NCI-H510A treated with DMSO at 0.1 percent for 48 hours (cell line): ENCODE measurements at places on chromosomes 1 and 21.
A peak's percentile ranks its signal among the peaks of the same experiment; 100 is the strongest.

GRCh38 chr1:8090241-8090702 is 64.2 kb upstream of the ERRFI1 start:
- DNase-seq, result no peak

DNA sequence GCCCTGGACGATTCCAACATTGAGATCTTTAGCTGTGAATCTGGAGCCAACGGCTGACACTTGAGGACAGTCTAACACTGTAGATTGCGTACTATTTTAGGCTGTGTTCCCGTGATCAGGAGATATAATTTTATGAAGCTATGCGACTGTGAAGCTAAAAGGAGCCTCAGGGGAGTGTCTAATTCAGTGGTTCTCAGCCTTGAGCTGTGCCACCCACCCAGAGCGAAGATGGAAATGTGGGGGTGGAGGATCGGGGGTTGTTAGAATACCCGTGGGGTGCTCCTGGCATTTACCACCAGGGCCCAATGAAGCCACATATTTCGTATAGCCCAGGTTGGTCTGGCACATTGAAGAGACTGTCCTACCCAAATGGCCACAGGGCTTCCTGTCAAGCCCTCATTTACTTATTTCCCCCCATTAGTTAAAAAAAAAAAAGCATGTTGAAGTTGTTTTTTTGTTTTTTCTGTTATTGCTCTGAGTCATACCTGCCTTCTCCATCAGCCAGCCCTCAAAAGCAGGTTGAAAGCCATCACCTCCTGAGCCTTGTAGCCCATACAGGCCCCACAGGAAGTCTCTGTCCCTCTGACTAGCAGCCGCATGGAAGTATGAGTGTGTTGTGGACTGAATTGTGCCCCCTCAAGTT is 141.7 kb downstream of the GALNT2 start:
- no peak for DNase-seq

- DNase-seq, result no peak
These were observed 22.4 kb upstream of the ZBTB18 start for GRCh38 chr1:244028701-244029100.

DNA sequence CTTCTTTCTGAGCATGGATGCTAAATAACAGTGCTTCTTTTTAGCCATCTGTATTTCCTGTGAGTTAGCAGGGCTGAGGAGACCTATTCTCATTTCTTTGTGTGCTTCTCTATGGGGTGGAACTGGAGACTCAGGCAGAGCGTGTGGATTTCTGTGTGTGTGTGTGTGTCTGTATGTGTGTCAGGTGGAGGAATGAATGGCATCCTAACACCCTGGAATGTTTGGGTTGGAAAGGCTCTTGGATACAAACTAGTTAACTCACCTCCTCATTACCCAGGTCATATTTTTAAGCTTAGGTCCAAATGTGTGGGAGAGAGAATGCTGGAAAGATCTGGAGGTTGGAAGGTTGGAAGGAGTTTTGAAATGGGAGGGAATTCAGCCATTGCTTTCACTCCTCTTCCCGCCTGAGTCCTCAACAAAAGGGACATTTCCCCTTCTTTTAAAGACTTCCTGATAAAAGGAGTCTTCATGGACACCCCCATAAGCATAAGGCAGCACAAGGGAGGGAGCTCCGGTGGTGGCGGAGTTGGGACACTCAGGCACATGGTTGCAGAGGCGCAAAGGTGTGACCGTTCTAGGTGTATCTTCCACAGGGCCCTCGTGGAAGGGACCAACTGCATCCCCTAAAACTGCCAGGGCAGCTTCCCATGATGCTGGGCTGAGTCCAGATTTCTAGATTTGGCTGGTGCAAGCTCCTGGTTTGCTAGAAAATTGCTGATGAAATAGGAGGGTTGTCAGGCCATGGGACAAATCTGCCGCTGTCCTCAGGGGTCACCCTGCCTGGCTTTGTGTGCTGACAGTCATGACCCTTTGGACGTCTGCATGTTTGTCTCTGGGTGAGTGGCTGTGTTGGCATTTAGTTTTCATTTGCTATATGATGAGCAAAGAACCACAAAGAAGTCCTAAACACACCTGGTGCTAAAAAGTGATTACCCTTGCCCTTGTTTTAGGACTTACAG is 37.6 kb downstream of the MTARC1 start:
- no peak for DNase-seq

DNA sequence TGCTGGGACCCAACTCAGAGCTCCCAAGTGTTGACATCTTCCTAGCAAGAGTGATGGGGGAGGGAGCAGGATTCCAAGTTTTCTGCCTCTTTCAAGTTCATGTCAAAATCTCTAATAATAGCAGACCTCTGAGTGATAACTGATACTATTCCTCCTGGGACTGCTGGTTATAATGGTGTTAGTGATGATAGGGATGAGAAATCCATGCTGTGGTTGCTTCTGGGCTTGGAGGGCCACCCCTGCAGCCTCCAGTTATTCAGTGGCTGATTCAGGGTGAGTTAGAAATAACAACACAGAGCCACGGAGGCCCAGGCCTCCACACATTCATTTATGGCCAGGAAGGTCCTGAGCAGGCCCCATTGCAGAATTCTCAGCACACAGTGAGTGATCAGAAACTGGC is 40.6 kb upstream of the ARTN start:
- DNase-seq, result no peak

GRCh38 chr1:204569478-204569877 is 53.3 kb downstream of the MDM4 start:
- DNase-seq, result no peak

GRCh38 chr1:174274452-174274851 is 115.1 kb downstream of the RABGAP1L start:
- DNase-seq, result no peak

- DNase-seq, result no peak
These were observed 41.6 kb upstream of the PPIAL4F start for GRCh38 chr1:144551107-144551542.

- no peak for DNase-seq
These were observed 1.8 kb downstream of the TXNIP start for GRCh38 chr1:145994391-145995120.

- peak; percentile 60 for DNase-seq
These were observed 47.7 kb upstream of the PPM1J start for GRCh38 chr1:112762541-112763500.

DNA sequence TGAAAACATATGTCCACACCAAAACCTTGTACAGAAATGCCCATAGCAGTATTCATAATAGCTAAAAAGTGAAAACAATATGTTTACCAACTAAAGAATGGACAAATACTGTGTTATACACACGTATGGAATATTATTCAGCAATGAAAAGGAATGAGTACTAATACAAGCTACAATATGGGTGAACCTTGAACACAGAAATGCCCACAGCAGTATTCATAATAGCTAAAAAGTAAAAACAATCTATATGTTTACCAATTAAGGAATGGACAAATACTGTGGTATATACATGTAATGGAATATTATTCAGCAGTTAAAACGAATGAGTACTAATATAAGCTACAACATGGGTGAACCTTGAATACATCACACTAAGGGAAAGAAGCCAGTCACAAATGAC is 3.0 kb downstream of the BTG3 start:
- no peak for DNase-seq

GRCh38 chr1:149885339-149886120 is 13.8 kb upstream of the BOLA1 start:
- peak; percentile 82 for DNase-seq

GRCh38 chr1:77281491-77282186 is at the start of gene AK5:
TSS of gene AK5 (plus strand) at chr1:77282019. CDS start at chr1:77282314, 295 bp downstream.
- peak; percentile 51 for DNase-seq

DNA sequence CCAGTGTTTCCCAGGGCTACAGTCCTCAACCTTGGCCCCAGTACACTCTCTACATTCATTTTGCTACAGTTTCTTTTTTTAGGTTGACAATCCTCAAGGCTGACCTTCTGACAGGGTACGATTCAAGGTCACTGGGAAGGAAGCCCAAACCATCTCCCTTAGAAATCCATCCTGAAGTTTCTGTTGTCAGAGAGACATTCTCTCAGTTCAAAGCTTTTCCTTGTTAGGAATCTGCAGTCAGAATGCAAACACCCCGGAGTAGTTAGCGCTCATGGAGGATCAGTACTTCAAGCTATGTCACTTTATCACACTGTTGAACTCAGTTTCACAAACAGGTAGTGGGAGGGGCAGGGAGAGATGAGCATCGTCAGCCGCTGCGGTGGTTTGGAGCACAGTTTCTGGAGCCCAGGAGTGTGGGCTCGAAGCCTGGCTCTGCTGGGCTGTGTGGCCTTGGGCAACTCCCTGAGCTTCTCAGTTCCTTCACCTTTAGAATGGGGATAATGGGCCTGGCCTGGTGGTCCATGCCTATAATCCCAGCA is 4.2 kb downstream of the SLC2A5 start:
- peak; percentile 76 for DNase-seq

DNA sequence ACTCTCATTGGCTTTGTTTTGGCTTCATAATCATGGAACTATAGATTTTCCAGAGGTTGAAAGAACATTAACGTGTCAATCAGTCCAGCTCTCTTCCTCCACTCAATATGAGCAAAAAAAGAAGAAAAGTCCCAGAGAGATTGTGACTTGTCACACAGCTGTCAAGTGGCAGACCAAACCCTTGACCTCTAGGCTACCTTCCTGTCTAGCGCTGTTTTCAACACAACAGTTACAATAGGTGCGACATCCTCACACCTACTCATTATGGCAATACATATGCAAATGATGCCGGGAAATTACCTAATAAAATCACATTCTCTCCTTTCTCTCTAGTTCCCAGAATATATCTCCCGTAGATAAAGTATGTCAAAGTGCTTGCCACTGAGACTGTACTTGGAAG is 1.1 kb downstream of the WARS2 start:
- DNase-seq, result no peak

- no peak for DNase-seq
These were observed 99.0 kb downstream of the KCNK2 start for GRCh38 chr1:215181518-215181917.

- no peak for DNase-seq
These were observed 77.8 kb upstream of the SPAG17 start for GRCh38 chr1:118262865-118263264.

- DNase-seq, result no peak
These were observed 82.1 kb downstream of the DAB1 start for GRCh38 chr1:57341721-57342120.

- DNase-seq, result no peak
These were observed 143.9 kb downstream of the NOS1AP start for GRCh38 chr1:162213281-162213912.

GRCh38 chr1:23581219-23581618 is 21.9 kb upstream of the ID3 start:
- peak; percentile 55 for DNase-seq

GRCh38 chr1:111761717-111762116 is 6.0 kb downstream of the DDX20 start:
- DNase-seq, result no peak

- DNase-seq, result no peak
These were observed 697.8 kb downstream of the LRRIQ3 start for GRCh38 chr1:73500154-73500553.

GRCh38 chr1:246632281-246633168 is 66.3 kb downstream of the CNST start:
- DNase-seq, result no peak
